ENCODE measurements at places on chromosomes 6 and 20.

GRCh38 chr20:35462351-35462750 lies 7.0 kb downstream of the CEP250 start:
- no peak for DNase-seq

DNA sequence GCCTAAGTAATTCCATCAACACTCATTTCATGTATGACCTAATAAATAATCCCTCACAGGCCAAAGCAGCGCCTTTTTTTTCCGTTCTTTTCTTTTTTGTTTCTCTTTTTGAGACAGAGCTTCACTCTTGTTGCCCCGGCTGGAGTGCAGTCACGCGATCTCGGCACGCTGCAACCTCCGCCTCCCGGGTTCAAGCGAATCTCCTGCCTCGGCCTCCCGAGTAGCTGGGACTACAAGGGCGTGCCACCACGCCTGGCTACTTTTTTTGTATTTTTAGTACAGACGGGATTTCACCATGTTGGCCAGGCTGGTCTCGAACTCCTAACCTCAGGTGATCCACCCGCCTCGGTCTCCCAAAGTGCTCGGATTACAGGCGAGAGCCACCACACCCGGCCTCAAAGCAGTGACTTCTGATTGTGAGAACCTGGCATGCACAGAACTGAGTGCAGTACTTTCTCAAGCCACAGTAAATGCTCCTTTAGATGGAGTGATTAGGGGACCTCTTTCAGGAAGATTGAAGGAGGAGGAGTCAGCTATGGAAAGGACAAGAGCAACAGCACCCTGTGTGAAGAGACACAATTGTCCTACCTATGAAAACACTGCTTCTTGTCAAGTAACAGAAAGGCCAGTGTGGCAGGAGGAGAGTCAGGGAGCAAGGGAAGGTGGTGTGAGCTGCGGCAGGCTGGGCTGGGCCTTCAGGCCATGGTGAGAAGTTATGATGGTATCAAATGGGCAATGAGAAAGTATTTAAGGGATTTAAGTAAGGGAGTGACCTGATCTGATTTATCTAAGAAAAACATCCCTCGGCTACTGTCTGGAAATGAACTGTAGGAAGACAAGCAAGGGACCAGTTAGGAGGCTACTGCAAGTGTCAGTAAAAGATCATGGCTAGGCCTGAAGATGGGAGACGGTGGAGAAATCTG lies 1.7 kb upstream of the SCAF8 start:
- DNase-seq, result no peak

DNA sequence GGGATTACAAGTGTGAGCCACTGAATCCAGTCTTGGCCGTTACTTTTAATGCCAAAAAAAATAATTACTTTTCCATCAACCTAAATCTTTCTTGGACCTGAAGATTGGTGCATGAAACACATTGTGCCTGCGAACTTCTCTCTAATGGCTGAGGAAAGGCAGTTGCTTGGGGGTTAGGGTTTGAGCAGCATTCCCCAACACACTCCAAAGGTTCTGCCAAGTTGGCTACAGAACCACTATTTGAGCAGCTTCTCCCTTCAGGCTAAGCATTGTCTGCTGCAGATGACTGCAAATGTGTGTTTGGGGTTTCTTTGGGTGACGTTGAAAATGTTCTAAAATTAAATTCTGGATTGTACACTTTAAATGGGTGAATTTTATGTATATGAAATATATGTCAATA lies 6.3 kb upstream of the LBP start:
- DNase-seq, result no peak

- DNase-seq, result no peak
Observed at GRCh38 chr20:51955756-51956155, 153.4 kb upstream of the SALL4 start.

DNA sequence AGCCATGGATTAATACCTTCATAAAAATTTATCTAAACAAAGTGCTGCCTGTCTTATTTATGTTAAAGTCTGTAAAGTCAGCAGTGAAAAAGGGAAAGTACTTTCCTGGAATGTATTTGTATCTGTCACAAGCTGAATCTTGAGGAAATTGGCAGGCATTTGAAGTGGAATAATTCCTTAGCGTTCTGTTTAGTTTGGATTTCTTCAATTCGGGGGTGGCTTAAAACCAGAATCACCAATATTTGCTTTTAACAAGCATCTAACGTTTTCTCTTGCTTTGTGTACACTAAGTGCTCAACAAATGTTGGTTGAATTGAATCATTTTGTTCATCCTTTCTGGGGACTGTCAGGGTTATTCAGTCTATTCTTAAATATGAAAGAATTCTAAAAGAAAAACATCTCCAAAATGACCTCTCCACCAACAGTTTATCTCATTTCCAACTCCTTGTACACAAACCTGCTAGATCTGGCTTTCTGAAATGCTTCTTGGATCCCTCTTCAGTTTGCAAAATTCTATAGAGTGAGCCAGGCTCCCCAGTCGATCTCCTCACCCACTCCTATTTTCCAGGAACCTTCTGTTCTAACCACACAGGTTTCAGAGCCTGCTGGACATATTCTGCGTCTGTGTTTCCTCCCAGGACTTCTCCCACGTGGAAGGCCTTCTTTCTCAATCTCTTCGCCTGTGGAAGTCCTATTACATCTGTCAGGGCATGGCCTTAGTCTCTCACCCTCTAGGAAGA lies 2.0 kb upstream of the NPEPL1 start:
- no peak for DNase-seq

GRCh38 chr6:165245287-165245686 lies 64.1 kb downstream of the C6orf118 start:
- no peak for DNase-seq

DNA sequence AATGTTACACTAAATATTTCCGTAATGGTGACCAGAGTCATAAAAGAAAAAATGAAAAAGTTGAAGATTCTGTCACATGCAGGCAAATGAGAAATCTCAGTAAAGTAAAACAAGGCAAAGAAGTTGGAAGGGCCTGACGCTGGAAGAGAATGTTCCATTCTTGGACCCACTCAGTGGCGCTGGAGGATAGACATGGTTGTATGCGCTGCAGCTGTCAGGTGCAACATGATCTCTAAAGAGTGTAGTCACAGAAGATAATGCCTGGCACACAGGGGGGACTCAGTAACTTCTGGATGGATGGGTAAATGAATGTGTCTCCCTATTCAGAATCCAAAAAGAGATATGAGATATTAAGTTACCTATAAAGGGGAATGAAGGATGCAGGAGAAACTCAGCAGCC lies 116.3 kb downstream of the FAXC start:
- no peak for DNase-seq
